ENCODE measurements at places on chromosomes 6 and 20.

GRCh38 chr6:150056156-150056555, 12.8 kb downstream of the ULBP3 start:
- no peak for DNase-seq

DNA sequence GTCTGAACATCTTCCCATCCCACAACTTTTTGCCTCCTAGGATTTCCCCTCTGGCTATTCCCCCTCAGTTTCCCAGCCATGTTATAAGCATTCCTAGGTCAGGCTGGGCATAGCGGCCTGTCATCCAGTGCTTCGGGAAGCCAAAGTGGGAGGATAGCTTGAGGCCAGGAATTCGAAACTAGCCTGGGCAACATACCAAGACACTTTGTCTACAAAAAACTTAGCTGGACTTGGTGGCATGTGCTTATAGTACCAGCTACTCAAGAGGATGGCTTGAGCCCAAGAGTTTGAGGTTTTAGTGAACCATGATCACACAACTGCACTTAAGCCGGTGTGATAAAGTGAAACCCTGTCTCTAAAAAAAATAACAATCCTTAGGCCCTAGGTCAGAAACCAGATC, 447.4 kb downstream of the KIF16B start:
- DNase-seq: no peak

- DNase-seq: no peak
These were observed 544 bp upstream of the STK38 start for GRCh38 chr6:36547646-36548400.

DNA sequence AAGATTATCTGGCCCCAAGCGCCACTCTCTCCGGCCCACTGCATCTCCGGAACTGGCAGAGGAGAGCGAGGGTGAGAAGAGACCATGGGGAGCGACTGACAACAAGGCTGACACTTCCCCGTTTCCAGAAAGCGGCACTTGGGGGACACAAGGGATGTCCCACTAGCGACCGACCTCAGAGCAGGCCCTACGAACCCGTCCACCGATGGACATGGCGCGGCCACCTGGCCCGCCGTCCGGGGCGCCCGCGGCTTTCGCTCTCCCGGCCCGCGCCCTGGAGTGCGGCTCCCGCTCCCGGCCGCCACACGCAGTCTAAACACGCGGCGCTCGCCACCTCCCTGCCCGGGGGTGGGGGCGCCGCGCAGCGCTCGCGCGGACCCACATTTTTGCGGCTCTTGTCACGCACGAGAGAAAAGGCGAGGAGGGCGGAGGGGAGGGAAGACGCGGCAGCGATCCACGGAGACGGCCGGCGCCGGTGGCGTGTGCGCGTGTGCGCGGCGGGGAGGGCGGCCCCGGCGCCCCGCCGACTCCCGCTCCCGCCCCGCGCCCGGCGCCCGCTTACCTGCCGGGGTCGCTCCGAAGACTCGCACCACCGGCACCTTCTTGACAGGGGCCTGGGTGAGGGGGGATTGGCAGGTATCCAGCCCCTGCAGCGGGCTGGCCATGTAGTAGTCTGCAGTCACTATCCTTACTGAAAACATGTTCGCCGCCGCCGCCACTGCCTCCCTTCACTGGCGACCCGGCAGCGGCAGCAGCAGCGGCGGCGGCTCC, 645 bp downstream of the REV3L start:
- peak; percentile 34 for DNase-seq

DNA sequence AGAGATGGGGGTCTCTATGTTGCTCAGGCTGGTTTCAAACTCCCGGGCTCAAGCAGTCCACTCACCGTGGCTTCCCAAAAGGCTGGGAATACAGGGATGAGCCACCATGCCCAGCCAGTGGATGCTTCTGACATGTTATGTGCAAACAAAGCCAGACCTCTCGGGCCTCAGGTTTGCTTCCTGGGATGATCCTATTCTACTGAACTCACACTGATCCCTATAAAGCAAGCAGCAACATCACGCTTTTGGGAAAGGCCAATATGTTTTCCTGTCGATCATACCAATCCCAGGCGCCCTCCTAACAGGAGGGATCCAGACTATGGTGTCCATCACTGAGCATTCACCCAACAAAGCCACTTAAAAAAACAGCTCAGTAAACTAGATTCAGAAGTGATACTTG, 60.2 kb downstream of the CSE1L start:
- no peak for DNase-seq

- peak; percentile 73 for DNase-seq
These were observed 107.7 kb upstream of the PRND start for GRCh38 chr20:4613718-4614620.

- DNase-seq: no peak
These were observed 9.7 kb downstream of the FUCA2 start for GRCh38 chr6:143501851-143502250.

GRCh38 chr20:46040902-46041535, 12.0 kb downstream of the SLC12A5 start:
- peak; percentile 82 for DNase-seq

DNA sequence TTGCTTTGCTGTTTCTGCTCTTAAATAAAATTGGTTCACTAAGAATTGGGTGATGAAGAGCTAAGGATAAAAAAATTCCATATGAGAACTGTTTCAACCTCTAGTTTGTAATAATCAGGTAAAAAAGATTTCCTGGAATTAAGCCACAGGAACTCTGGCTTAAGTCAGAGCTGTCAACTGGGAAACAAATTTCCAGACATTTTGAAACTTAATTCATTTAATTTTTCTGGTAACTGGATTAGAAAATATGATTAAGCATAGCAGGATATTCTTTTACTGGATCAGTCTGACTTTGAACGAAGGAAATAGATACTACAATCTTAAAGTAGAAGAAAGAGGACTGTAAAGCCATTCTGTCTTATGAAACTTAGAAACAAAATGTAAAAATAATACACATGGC, 1.3 kb upstream of the VIP start:
- no peak for DNase-seq

DNA sequence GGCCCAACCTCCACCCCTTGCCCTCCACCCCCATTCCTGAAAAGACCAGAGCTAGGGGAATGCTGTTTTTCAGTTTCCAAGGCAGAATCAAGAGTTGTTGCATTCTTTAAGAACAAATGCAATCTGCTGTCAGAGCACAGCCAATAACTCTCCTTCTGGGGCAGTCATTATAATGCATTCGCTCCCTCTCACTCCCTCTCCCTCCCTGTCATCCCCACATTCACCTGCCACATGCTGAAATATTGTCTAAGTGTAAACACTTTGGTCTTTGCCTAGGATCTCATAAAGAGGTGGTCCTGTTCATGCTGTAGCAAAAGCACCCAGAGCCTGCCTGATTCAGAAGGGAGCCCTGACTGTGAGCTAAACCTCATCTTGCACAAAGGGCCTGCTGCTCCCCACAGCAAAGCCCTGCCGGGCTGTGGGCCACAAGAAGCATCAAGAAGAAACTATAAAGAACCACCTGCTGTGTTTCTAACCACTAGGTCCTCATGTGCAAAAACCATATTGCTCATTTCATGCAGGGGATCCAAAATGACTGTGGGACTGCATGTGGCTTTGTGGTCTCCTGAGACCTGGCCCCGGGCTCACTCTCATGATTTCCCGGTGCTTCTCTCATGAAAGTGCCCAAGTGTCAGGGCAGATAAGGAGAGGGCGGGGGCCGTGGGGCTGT, 85.6 kb downstream of the GPR6 start:
- no peak for DNase-seq

DNA sequence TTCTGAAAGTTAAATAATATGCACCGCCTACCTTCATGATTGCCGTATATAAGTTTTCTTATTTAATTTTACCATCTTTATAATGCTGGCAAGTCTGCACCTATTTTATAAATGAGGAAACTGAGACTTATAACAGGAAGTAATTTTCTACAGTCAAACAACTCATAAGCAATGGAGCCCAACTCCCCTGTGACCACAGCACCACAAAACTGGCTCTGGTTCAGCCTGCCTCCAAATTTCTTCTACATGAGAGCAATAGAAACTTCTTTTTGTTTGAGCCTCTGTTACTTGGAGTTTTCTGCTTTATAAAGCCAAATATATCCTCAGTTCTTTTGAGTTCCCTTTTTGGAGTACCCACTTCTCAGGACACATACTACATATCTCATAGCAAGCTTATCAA, 131.1 kb upstream of the HSF2 start:
- DNase-seq: no peak

DNA sequence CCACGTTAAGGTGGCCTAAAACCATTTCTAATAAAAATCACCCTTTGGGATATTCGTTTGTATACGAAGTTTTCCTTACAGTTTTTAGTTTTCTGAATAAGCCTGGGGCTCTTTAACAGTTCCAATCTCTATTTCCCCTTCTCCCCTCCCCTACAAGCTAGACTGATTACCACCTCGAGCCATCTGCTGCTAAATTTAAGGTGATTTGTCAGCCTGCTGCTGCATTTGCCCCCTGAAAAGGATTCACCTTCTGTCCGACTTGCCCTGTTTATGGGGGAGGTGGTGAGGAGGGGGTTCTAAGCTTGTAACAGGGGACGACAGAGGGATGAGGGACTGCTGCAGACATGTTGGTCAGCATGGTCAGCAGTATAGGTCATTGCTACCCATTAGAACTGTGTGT, 146.3 kb downstream of the JARID2 start:
- no peak for DNase-seq

- peak; percentile 56 for DNase-seq
These were observed 93.7 kb downstream of the PROKR2 start for GRCh38 chr20:5222919-5223634.

DNA sequence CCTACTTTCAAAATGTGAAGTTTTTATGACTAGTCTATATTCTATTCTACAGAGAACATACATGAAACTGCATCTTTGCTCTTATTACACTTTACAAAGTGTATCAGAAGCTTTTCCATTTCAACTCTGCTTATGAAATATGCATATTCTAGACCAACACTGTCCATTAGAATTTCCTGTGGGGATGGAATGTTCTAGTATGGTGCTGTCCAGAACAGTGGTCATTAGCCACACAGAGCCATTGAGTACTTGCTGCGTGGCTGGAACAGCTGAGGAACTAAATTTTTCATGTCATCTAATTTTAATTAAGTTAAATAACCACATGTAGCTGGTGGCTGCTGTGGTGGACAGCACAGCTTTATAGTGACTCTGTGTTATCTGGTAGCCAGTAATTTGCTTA, 105.9 kb upstream of the PDE10A start:
- DNase-seq: no peak

DNA sequence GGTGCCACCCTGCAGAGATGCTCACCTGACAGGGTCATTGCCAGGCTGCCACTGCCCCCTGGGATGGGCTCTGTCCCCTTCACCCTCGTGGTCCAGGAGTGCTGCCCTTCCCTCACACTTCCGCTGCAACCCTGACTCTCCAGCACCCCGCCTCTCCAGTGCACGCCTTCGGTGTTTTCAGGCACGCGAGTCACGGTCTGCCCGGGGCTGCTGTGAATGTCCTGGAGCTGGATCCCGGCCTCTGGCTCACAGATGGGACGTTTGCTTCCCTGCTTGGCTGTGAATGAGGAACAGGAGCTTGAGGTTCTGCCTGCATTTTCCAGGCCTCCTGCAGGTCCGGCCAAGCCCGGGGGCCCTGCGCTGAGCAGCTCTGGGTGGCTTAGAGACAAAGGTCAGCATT, 343.4 kb downstream of the SMOC2 start:
- no peak for DNase-seq

DNA sequence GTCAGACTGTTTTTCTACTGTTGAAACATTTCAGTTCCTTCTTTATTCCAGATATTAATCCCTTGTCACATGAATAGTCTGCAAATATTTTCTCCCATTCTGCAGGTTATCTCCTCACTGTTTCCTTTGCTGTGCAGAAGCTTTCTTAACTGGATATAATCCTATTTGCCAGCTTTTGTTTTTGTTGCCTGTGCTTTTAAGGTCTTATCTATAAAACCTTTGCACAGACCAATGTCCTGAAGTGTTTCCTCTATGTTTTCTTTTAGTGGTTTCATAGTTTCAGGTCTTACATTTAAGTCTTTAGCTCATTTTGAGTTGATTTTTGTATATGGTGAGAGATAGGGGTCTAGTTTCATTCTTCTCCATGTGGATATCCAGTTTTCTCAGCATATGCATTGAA, 19.2 kb downstream of the NCOA6 start:
- no peak for DNase-seq

- DNase-seq: no peak
These were observed 1272.1 kb downstream of the EPHA7 start for GRCh38 chr6:92147246-92147645.

DNA sequence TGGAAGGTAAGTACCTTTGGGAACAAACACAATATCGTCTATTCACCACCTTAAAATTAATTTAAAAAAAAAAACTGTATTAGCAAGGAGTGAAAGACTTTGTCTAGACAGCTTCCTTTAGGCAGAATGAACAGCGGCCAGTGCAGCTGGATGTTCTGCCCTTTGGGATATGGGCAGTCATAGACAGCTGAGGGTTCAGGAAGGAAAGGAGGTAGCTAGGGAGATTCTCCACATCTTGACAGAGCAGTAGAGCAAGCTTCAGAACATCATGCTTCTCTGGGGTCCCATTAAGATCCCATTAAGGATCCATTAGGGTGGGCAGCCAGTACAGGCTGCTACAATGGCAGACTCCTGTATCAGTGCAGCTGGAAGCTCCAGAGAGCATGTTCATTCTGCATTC, 46.5 kb upstream of the PLCB4 start:
- DNase-seq: no peak

- DNase-seq: no peak
These were observed 42.0 kb upstream of the SLC2A12 start for GRCh38 chr6:134094441-134094840.

GRCh38 chr6:21537637-21538036, 55.9 kb upstream of the SOX4 start:
- DNase-seq: no peak

GRCh38 chr6:167020206-167020605, 21.0 kb downstream of the CEP43 start:
- no peak for DNase-seq

DNA sequence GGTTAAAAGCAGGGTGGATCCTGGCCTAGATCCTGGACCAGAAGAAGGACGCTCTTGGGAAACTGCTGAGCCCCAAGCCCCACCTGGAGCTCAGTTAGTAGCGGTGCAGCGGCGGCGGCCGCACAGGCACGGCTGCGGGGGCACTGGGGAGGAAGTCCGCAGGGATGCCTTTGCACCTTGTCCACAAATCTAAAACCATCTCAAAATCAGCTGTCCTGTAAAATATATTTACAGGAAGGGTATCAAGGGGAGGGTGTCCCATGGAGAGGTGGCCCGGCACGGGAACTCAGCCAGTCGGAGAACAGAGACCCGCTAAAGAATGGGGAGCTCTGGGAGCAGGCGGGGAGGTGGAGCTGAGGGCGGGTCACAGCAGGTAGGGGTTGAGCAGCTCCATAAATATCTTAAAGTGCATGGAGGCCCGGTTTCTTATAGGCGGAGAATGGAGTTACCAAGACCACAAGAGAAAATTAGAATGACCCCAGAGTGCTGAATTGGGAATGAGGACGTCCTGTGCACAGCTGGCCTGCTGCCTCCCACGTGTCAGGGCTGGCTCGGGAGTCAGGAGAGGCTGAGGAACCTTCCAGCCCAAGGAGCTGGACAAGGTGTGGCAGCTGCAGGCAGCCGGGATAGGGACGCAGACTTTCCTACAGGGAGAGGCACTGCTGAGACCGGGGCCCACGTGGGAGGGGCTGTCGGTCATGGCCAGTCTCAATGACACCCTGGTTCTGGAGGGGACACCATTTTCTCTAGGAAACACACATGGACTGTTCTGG, 8.0 kb downstream of the MTG2 start:
- no peak for DNase-seq

GRCh38 chr20:10217721-10218410, 764 bp upstream of the SNAP25 start:
- DNase-seq: peak; percentile 58

GRCh38 chr6:38337819-38338465, 301.8 kb downstream of the BTBD9 start:
- DNase-seq: no peak

Measured in endothelial cell (in vitro differentiated cells).